Common myeloid progenitor, CD34-positive (primary cell): ENCODE measurements at places on chromosomes 12 and 14.

GRCh38 chr12:42410340-42410739 is 84.4 kb downstream of the PPHLN1 start:
- DNase-seq = no peak

GRCh38 chr12:102633981-102634605 is 153.7 kb upstream of the IGF1 start:
- DNase-seq = no peak

DNA sequence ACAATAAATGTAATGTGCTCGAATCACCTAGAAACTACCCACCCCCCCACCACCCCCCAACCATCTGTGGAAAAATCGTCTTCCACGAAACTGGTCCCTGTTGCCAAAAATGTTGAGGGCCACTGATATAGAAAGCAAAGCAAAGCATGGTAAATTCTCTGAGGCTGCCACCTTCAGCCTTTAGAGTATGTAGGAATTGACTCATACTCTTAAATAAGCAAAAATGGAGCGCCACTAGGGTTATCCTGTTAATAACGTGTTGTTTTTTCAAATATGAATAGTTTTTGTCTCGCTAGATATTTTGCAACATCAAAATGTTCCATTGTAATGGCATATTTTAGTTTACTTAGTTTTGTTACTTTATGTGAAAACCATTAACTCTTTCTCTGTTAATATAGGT is 18.2 kb downstream of the DYNC1H1 start:
- DNase-seq = no peak

DNA sequence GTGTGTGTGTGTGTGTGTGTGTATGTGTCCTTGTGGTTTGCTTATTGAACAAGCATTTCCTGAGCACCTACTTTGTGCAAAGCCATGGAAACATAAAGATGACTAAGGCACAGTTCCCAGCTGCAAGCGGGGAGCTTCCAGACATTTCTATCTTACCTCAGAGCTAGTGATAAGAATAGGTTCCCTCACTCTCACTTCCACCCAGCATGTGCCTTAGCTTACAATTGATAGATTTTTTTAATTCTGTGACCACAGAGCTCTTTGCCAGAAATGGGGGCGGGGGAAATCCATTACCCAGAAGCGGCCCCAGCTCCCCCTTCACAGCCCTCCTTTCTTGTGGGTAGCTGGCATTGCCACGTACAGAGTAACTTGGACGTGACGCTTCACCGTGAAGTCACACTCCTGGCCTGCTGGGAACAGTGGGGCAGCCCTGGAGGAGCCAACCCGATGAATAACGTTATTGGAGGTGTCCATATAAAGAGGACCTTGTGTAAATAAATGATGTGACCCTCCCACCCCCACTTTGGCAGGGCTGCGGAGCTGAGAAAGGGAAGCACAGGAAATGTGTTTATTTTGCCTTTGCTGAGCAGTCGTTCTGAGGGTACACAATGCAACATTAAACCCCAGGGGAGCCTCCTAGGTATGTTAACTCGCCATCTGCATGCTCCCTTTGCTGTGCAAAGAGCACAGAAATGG is 238.9 kb downstream of the CHST11 start:
- DNase-seq = peak; percentile 87

- no peak for DNase-seq
These were observed 7.6 kb downstream of the ISCA2 start for GRCh38 chr14:74501135-74501614.

- no peak for DNase-seq
These were observed 201.0 kb upstream of the RTL1 start for GRCh38 chr14:101104485-101104884.

DNA sequence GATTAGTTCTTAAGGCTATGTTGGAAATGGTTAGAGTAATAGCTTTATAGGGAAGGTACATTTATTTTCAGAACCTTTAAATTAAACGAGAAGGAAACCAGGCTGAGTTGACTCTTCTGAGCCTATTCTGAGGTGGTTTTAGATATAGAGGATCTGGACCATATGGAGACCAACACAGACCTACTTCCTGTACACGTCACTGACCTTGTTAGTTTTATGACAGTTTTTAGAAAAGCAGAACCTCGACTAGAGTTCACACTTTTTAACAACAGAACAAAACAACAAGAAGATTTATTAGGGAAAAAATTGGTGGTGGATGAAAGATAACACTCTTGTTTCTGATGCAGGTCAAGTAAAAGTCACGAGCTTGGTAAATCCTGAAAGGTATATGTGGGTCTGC is 107.1 kb downstream of the NPAS3 start:
- peak; percentile 44 for DNase-seq

- DNase-seq = no peak
These were observed 86.5 kb downstream of the PPM1H start for GRCh38 chr12:62848418-62848817.

- DNase-seq = peak; percentile 74
These were observed 69.4 kb downstream of the CD163L1 start for GRCh38 chr12:7374423-7375144.

DNA sequence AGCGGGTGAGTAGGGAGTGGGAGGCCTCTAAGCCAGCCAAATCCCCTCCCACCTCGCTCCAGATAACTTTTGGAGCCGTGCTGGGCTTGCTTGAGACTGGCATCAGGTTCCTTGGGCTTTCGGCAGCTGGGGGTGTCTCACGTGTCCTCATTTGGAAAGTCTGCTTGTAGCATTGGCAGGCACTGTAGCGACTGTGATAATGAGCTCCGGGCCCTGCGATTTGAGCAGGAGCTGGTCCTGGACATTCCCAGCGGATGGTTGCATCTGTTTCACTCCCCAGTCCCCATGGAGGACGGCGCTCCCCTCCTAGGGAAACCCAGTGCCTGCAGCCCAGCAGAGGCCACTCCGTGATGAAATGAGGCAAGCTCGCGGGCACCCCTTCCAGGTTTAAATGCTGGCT is 49.4 kb downstream of the DGLUCY start:
- DNase-seq = no peak

DNA sequence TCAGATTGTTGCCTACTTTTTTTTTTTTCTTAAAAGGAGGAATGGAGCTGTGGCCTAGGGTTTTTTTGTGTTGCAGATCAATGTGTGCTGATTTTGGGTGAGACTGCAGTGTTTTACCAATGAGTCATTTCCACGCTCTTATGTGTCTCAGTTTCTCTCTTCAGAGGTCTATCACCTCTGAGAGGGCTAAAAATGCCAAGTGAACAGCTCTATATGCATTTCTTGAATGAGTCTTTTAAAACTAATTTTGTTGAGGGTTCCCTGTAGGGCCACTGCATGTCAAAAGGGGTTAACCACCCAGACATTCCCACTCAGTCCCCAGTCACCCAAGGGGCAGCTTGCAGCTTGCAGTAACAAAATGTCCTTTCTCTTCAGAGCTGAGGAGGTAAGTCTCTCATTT is 24.3 kb upstream of the GLIPR1L2 start:
- DNase-seq = no peak

DNA sequence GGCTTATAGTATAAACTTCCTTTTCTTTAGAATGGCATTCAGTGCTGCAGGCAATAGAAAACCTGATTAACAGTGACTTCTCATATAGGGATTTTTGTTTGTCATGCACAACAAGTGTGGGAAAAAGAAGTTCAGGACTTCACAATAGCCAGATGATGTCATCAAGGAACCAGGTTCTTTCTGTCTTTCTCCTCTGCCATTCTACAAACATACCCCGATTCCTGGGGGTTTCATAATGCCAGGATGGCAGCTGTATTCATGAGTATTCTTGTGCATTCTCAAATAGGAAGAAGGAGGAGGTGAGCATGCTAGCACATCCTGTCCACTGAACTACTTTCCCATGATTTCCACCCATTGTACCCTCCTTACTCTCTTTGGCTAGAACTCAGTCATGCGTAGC is 182.7 kb upstream of the EEA1 start:
- DNase-seq = no peak

GRCh38 chr12:89181271-89181920 is 170.9 kb downstream of the DUSP6 start:
- no peak for DNase-seq

DNA sequence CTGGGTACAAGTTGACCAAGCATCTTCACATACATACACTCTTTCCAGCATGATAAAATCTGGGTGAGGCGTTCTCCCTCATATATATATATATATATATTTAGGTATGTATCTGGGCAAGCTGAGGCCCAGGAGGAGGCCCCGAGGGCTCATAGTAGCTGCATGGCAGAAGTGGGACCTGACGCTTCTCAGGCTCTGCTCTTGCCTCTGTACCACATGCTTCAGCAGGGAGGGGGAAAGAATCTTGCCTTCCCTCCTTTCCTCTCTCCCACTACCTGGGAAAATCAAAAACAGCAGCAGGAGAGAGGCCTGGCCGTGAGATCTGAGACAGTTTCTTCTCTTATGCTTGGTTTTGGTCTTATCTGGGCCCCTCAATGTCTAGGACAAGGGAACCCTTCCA is 9.2 kb downstream of the PPP1R1A start:
- DNase-seq = no peak

GRCh38 chr12:89206390-89206789 is 145.9 kb downstream of the DUSP6 start:
- DNase-seq = no peak

DNA sequence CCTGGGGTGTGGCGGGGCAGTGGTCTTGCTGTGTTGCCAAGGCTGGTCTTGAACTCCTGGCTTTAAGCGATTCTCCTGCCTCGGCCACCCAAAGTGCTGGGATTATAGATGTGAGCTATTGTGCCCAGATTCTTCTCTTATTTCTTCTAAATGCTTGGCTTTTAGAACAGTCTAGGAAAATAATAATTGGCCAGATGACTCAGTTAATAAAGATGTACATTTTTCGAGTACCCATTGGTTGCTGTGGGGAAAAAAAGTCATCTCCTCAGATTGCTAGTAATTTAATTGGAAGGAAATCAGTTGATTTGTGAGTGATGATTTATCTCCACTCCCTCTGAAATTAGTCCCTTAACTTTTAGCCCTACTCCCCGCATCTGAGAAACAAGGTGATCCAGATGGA is 45.5 kb downstream of the CHST11 start:
- DNase-seq = no peak

DNA sequence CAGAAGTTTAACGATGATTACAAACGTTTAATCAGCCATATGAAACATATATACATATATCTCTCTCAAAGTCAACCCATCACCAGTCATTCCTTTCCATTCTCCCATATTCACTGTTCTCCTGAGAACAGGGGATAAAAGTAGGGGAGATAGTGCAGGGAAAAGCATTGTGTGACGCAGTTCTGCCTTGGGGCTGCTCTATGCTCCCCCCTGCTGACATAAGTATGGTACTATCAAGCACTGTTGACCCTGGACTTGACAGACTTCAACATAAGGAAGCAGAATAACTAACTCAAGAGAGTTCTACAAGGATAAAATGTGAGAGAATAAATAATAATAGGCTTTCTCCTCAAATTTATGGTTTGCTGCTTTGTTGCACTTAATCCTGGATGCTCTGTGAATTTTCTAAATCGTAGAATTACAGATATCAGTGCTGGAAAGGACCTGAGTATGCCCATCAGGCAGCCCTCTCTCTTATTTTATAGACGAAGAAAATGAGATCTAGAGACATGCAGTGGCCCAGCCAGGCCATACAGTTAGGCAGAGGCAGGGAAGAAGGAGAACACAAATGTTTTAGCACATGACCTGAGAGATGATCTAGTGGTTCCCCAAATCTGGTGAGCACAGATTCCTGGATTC is 87.2 kb downstream of the SCN8A start:
- DNase-seq = peak; percentile 67

DNA sequence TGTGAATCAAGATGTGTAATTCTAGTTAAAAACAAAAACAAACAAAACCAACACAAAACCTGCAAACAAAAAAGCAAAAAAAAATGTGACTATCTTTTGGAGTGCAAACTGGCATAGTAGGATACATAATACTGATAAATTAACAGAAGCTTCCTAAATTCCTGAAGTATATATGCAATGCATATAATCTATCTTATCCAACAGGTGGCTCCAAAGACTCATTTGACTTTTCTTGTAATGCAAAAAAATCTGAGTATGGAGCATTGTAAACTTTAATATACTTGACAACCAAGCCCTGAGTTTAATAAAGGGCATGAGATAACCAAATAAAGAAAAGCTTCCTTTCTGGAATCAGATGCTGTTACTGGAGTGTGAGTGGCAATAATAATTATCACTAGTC is 1003.6 kb downstream of the FSCB start:
- peak; percentile 14 for DNase-seq

GRCh38 chr14:105026802-105027563 is 6.1 kb upstream of the CDCA4 start:
- DNase-seq = peak; percentile 61
